ENCODE measurements at places on chromosomes 1 and 21.

DNA sequence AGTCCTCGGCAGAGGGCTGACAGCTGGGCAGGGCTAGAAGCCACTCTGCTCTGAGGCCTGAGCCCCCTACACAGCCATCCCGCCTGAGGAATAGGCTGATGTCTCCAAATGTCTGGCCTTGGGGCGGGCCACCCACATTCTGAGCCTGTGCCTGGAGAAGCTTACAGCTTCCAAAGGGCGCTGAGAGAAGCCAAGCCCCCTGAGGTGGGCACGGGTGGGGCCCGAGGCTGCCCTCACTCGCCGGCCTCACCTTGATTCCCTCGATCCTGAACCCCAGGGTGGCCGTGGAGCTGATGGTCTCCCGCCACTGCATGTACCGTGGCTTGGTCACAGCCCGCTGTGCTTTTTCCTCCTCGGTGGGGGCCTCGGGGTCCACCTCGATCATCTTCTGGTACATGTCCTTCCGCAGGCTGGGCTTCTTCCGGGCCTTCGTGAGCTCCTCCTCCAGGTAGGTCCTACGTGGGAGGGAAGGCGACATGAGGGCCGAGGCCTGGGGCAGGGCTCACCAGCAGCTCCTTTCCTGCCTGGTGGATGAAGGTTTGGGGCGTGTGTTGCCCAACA, 93.2 kb downstream of the STUM start:
- no peak for DNase-seq

DNA sequence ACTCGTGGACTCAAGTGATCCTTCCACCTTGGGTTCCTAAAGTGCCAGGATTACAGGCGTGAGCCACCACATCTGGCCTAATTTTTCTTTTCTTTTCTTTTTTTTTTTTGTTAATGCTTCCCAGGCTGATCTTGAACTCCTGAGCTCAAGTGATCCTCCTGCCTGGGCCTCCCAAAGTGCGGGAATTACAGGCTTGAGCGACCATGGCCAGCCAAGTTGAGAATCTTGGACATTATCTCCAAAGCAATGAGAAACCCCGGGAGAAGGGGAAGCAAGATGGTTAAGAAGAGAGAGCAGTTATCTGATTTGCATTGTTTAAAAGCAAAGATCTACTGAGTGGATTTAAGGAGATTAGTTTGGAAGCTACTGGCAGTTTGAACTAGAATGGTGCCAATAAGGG, 9.1 kb downstream of the HIPK1 start:
- no peak for DNase-seq

- DNase-seq = no peak
Measured at GRCh38 chr1:8096105-8097011, 70.2 kb upstream of the ERRFI1 start.

DNA sequence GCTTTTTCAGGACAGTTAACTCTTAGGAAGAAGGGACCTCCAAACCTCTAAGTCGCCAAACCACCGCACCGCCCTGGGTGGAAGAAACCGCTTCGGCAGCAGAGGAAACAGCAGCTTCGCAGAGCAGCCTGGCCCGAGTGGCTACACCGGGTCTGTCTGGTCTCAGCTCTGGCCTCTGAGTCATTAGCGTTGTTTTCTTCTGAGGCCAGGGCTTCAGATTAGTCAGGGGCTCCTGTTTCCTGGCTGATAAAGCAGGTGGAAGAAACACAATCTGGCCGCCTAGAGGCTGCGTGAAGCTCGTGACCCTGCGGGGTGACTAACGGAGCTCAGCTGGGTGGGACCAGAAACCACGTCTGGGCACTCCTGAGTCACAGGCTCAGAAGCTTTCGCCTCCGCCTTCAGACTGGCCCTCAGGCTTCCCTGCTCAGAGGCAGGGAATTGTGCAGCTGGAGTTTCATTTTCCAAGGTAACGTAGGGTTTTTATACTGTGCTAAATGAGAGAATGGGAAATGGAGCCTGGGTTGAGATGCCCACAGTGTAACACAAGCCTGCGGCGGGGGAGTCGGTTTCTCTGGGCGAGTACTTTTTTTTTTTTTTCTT, 44.9 kb downstream of the CHAF1B start:
- peak; percentile 91 for DNase-seq

GRCh38 chr1:207397525-207397926, 56.6 kb upstream of the CR2 start:
- DNase-seq = no peak

GRCh38 chr1:172776071-172776470, 117.2 kb downstream of the FASLG start:
- DNase-seq = no peak

DNA sequence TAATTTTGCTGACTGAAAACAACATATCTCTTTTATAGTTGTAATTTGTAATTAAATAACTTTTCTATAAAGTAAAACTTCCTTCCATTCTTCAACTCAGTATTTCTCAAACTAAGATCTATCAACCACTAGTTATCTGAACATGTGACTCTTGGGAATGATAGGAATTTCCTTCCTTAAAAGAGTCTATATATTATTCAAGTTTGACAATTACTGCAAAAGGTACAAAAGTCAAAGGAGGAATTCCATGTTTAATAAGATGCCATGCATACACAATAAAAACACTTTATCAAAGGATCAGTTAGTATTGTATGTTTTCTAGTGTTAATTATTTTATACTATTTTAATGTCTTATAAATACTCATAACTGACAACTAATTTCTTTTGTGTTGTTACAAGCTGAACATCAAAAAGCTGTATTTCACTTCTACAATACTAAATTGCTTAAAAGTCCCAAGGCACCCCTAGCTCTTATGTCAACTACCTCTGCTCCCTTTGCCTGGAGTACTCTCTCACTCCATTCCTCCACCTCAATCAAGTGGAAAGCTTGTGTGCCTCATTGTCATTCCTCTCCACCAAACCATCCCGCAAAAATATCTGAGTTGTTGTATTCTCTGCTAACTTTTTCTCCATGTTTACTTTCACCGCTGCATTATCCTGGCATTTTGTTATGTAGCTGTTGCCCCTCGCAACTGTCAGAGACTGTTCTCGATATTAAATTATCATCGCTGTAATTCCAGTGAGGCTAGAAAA, 67.9 kb downstream of the SLC44A5 start:
- DNase-seq = no peak

- no peak for DNase-seq
Measured at GRCh38 chr1:23263380-23263887, 46.1 kb upstream of the HTR1D start.

- no peak for DNase-seq
Measured at GRCh38 chr1:41784531-41785274, 134.0 kb downstream of the HIVEP3 start.

- DNase-seq = peak; percentile 24
Measured at GRCh38 chr1:12549460-12550349, 68.3 kb downstream of the DHRS3 start.

DNA sequence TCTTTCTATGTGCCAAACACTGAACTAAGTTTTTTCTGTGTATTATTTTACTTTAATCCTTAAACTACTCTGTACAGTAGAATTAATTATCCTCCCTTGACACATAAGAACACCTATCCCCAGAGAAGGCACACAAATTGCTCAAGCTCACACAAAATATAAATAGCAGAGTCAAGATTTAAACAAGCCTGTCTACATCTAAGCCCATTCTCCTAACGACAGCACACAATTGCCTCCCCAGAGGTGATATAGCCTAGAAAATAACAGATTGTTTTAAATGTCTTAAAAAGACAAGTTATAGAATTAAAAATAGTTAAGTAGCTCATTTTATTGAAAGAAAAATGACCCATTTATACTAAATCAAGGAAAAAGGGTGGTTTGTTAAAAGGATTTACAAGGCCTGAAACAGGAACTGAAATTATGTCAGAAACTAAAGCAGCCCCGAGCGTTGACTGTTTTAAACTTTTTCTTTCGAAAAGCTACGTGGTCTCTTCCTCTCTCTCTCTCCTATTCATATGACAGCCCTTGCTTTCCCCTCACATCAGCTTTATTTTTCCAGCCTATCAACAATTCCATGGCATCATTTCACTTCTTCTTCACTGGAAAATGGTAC, 30.5 kb downstream of the TNFSF18 start:
- DNase-seq = no peak

DNA sequence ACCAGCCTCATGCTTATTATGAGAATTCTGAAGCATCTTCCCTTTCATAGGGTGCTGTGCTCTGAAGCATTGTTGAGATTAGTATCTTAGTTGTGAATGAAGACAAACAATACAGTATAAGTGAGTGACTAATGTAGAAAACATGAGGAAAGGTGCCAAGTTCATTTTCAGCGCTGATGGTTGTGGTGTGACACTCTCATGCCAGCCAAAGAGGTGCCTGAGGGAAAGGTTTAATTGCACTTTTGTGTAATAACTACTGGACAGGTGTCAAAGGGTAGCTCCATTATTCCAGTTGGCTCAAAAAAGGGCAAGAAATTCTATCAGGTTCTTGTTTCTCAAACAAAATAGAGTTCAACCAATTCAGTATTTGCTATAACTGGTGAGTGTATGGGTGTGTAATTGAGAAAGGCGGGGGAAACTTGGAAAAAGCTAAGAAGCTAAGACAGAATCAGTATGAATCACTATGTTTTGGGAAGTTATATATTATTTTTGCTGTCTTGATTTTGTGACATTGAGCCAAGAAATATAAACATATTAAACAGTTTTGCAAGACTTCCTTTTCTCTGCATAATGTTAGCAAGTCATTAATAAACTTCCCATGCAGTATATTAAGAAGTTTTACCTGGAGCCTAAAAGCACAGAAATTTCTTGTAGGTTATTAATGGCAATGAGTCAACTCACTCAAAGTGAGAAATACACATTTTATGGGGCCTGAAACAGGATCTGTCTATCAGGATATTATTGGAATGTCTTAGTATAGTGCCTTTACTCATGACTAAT, 31.8 kb downstream of the KCNK2 start:
- peak; percentile 46 for DNase-seq

DNA sequence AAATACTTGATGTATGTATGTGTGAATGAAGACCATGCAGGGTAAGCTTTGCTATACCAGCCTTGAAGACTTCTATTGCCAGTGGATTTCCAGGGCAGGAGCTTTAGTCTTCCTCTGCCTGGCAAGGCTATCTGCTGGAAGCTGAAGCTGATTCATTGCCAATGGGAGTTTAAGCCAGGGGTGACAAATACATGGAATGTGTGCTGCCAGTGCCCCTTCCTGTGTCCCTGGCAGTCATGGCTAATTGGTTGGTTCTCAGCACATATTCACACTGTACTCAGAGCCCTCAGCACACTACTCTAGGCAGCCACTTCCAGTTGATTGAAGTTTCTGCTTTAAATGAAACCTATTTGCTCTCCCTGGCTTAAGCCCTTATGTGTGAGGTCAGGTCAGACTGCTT, 1.5 kb downstream of the ZSCAN20 start:
- DNase-seq = no peak

- no peak for DNase-seq
Measured at GRCh38 chr1:3336641-3337630, 117.5 kb upstream of the ARHGEF16 start.

DNA sequence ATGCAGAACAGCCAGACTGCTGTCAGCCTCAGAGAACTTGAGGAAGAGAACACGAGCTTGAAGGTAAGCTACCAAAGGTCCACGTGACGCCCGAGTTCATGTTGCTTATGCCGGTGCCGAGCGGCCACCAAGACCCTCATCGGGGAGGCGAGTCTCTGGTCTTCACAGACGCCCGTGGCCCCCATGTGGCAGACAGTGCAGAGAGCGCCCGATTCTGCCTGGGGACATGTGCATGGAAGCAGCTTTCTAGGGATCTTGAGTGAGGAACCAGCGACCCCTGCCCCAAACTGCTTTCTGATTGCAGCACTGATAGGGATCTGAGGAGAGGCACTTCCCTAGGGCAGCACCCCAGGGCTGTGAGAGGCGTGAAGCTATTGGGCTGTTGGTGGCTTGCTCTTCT, 56.3 kb upstream of the DIP2A start:
- DNase-seq = no peak

DNA sequence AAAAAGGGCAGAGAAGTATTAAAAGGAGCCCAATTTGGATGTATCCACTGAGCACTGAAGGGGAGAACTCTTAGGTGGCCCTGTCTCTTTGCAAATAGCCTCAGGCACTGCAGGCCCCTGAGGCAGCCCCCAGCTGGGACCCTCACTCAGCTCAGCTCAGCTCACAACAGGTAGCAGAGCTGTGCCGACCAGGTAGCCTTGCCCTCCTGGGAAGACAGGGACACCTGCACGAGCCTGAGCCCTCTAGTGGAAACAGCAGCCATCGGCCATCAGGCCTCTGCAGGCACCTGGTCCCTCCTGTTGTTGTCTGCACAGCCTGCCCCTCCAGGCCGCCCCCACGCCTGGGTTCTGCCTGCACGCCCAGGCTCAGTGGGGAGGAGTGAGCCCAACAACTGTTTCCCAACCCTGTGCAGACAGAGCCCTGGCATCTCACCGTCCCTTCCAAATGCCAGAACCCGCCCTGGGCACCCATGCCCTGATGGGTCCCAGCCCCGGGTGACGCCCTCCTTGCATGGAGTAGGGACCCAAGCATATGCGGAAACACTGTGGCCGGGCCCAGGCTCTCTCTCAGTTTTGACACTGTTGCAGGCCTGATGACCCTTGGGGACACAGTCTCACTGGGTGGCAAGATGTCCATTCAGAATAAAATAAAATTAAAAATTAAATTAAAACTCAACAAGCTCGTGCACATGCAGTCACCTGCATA, 60.0 kb upstream of the AJAP1 start:
- no peak for DNase-seq

GRCh38 chr1:5769146-5769545, 223.1 kb downstream of the NPHP4 start:
- no peak for DNase-seq

Data from AG04449 (cell line).